ENCODE measurements at places on chromosomes 12 and 14. TPM values are rescaled to one million over a fixed set of nuclear protein-coding genes. Genes with fewer than 3 reads are reported as not detected.

GRCh38 chr14:103121846-103122584 is 1.2 kb upstream of the TNFAIP2 start:
- peak; percentile 93 for DNase-seq

DNA sequence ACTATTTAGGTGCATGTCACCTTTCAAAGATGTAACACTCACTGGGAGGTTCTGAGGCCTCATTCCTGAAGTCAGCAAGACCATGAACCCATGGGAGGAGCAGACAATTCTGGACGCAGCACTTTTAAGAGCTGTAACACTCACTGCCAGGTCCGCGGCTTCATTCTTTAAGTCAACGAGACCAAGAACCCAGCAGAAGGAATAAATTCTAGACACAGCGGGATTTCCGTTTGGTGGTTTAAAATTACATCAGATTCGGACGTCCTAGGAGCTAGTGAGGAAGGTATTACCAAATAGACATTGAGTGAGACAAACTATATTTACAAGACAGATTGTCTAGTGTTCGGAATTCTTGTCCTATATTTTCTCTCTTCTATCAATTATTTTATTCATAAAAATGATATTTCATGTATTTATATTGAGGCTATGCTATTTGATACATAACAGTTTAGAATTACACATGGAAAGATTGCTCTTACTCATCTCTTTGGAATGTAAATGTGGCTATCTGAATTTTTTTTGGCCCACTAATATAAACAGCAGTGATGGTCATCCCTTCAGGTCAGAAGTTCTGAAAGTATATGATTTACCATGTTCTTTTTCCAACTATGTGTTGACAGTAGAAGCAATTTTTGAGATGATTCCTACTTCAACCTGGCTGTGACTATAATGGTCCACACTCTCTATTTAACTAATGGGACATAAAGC is 1973.0 kb upstream of the FLRT2 start:
- no peak for DNase-seq

- DNase-seq, result no peak
Observed at GRCh38 chr14:61965030-61965745, 203.0 kb downstream of the SNAPC1 start.

- DNase-seq, result no peak
Observed at GRCh38 chr12:39975374-39975918, 130.4 kb downstream of the SLC2A13 start.

GRCh38 chr12:120836114-120836684 is 68.0 kb downstream of the SPPL3 start:
- no peak for DNase-seq

- no peak for DNase-seq
Observed at GRCh38 chr12:31523306-31523705, 67.6 kb downstream of the DENND5B start.

DNA sequence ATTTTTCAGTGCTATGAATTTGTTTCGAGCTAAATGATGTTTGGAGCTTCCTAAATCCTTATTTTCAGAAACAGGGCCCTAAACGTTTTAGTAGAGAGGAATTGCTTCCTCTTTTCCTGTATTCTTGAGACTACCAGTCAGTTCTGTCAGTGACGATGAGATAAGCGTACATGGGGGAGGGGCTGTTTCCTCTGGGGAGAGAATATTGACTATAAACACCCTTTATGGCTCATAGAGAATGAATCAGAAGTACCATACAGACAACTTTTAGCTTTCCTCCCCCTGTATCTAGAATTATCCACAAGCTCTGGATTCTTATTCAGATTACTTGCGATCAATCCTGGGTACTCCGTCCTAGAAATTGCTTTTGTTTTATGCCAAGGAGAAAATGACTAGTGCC is 5.1 kb downstream of the TBK1 start:
- no peak for DNase-seq

DNA sequence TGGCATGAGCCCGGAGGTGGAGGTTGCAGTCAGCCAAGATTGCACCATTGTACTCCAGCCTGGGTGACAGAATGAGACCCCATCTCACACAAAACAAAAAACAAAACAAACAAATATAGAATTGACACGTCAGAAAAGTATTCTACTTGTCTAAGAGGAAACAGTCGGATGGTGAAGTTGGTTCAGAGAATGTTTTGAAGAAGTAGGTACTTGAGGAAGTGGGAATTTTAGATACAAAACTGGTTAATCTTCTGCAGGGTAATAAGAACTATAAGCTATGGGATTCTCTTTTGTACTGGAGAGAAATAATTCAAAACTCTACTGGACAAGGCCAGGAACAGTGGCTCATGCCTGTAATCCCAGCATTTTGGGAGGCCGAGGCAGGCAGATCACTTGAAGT is 14.6 kb upstream of the TCTN1 start:
- DNase-seq, result no peak

- peak; percentile 89 for DNase-seq
Observed at GRCh38 chr12:45268672-45269411, 52.9 kb downstream of the ANO6 start.

GRCh38 chr14:51006781-51007211 is 62.5 kb upstream of the PYGL start:
- DNase-seq, result no peak

DNA sequence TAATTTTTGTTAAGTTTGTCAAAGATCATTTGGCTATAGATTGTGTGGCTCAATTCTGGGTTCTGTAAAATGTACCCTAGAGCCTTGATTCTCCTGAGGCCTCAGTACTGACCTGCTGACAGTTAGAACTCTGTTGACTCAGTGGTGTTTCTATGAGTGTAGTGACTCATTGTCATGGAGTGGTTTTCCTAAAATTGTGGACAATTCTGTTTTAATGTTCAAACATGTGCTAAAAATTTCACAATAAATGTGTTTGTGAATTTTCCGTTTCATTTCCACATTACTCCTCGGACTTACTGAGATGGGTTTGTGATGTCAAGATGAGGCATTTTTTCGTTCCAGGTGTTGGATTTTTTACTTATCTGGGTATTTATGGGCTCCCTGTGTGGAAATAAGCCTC is 695.9 kb downstream of the TMEM121 start:
- DNase-seq, result no peak

DNA sequence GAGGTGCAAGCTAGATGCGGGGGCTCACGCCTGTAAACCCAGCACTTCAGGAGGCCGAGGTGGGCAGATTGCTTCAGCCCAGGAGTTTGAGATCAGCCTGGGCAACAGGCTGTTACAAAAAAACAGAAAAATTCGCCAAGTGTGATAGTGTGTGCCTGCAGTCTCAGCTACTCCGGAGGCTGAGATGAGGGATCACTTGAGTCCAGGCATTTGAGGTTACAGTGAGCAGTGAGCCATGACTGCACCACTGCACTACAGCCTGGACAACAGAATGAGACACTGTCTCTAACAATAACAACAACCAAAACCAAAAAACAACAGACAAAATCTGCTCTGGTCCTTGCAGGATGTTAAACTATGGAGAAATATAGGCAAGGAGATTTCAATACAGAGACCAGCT is 13.9 kb downstream of the BTBD7 start:
- DNase-seq, result no peak

- no peak for DNase-seq
Observed at GRCh38 chr12:85183855-85184254, 96.2 kb upstream of the ALX1 start.

DNA sequence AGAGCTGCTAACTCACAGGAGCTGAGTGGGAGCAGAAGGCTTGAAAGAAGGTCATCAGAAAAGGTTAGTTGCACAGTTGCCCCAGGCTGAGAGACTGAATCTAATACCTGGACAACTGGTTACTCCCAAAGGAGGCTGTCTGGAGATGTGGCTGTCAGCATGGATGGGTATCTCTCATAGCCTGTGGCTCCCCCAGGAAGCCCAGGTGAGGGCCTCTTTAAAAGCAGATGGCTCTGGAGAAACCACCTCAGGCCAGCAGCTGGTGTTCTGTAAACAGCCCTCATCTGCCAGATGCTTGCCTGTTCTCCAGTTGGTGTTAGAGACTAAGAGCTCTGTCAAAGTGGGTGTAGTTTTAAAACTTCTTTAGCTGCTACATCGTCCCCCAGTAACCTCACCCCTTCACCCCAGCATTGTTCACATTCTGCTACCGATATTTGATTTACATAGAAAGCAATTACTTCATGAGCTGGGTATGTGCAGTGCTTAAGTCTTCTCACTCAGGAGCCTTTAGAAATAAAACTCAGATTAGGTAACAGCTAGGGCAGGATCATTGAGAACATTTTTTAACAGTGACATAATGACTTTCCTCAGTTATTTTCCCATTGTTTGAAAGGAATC is 25.8 kb downstream of the DACT1 start:
- no peak for DNase-seq

DNA sequence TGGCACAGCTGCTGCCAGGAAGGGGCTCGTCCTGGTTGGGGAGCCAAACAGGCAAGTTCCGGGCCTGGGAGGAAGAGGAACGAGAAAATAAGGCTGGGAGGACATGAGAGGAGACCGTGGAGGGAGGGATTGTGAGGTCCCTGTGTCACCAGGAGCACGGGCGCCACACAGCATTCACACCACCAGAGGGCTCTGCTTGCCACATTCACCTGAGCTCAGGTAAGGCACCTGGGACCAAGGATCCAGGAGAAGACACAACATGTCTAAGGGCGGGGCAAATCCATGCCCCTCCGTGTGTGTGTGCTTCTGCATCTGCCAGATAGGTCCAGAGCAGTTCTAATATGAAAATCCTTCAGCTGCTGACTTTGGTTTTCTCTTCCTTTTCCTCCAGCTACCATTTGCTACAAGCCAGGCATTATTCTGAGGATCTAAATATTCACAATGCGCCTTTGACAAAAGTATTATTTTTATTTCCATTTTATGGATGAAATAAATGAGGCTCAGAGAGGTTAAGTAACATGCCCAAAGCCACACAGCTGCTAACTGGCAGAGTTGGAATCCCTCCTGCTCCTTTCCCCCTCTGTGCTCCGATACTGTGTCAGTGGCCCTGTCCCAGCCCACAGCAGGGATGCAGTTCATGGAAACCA is 14.6 kb downstream of the RAPGEF3 start:
- DNase-seq, result no peak

DNA sequence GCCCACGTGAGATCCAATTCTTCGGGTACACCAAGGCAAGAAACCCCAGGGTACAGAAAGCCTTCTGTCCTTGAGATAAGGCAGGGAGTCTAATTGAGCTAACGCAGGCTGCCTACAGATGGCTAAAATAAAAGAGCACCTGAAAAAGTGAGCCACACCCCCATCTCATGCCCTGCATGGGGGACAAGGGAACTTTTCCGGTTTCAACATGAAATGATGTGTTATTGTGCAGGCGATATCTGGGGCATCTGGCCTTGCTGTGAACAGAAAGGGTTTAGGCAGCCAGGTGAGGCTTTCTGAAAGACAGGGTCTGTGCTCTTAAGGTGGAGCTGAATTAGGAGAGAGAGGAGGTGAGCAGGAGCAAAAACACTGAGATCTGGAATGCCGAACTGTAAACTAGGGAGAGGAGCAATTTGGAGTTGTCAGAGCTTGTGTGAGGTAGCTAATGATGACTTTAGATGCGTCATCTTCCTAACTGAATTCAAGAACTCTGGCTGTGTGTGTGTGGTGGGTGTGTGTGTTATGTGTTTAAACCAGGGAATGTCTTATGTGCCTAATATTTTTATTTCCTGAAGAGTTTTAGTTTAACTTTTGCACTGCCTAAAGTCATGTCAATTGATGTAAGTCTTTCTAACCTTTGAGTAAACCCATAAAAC is 20.1 kb upstream of the LDHB start:
- DNase-seq, result no peak

DNA sequence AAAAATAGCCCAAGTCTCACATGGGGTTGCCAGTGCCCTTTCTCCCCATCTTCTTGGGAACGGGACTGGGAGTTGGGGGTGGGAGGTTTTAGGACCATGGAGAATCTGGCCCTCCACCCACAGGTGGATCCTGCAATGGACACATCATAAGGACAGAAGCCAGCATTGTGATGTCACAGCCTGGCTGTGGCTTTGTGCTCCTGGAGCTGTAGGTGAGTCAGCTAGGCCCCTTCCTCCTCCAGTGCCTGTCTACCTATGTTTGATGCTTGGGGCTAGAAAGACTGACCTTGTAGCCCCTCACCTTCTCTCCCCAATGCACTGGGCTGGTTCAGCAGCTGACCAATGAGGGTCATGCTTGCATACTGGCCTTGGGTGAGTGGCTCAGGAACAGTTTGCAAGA is at the start of gene CCDC197:
Gene CCDC197 (plus strand): TSS at position 220 of the 400 bp plus-strand sequence. CDS start 831 bp downstream, outside the sequence.
- DNase-seq, result no peak

GRCh38 chr14:60773558-60773957 is 39.0 kb downstream of the MNAT1 start:
- no peak for DNase-seq

DNA sequence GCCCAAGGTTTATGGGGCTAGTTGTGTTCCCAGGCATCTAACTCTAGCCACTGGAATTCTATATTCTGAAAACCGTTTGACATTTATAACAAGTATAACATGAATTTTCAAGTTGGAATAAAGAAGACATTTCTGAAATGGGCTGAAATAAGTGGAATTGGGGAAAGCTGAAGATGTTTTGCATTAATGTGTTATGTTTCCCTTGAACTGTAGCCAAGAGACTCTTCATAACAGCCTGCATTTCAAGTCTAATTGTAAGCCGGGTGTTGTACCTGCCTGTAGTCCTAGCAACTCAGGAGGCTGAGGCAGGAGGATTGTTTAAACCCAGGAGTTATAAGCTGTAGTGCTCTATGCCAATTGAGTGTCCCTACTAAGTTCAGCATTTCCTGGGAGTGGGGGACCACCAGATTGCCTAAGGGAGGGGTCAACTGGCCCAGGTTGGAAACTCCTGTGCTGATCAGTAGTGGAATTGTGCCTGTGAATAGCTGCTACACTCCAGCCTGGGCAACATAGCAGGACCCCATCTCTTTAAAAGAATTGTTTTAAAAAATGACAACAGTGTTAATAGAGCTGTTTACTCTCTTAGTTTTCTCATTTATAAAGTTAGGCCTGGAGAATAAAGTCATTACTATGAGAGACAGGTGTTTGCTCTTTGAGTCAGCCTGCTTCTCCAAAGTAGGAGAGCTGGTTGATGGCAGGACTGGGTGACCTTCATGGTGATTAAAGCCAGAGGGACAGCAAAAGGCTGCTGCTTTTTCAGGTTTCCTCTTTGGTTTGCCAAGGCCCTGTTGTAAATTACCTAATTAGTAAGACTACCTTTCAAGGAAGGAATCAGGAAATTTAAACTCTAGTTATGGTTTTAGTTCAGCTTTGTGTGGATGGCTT is 483.6 kb upstream of the RGS6 start:
- no peak for DNase-seq

- no peak for DNase-seq
Observed at GRCh38 chr12:78726854-78727253, 137.7 kb upstream of the SYT1 start.

- no peak for DNase-seq
Observed at GRCh38 chr14:67387195-67387594, 24.8 kb downstream of the PLEK2 start.

Gene ANO2
- 4.1 TPM for polyA plus RNA-seq

Gene PRORP
- 33.3 TPM for polyA plus RNA-seq

Gene LMNTD1
- polyA plus RNA-seq, result not detected

Gene LRFN5
- 11.6 TPM for polyA plus RNA-seq

Gene EEA1
- 19.1 TPM for polyA plus RNA-seq

Gene HOXC9
- polyA plus RNA-seq, result 22.3 TPM

Gene GPATCH2L
- polyA plus RNA-seq, result 35.9 TPM

Gene PTCSC3
- polyA plus RNA-seq, result 1.1 TPM

Gene KLRC4
- polyA plus RNA-seq, result not detected

Gene CCDC197
- polyA plus RNA-seq, result not detected

Gene NYNRIN
- 47.7 TPM for polyA plus RNA-seq

Gene ZC2HC1C
- 7.3 TPM for polyA plus RNA-seq

Gene EEF1AKMT3
- 12.5 TPM for polyA plus RNA-seq

Data from right renal cortex interstitium (tissue), 3 donors.